ENCODE measurements at places on chromosomes 6 and 20. TPM values are rescaled to one million over a fixed set of nuclear protein-coding genes. Genes with fewer than 3 reads are reported as not detected.

DNA sequence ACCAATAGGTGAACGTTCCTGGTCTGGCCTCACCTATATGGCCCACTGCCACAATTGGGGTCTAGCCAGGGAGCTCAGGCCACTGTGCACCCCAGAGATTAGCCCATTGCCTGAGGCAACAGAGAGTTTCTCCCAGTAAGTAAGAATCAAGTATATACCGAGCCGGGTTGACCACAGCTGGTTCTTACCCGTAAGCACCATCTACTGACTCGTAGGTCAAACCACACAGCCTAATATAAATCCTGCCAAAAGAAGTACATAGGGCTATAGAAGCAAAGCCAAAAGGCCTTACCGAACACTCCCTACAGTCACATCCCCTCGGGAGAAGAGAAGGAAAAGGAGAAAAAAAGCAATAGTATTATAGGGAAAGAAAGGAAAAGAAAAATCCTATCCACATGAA lies 463.6 kb upstream of the GJE1 start:
- ATAC-seq: no peak

- no peak for ATAC-seq
These were observed 87.4 kb downstream of the ZHX3 start for GRCh38 chr20:41230136-41230535.

DNA sequence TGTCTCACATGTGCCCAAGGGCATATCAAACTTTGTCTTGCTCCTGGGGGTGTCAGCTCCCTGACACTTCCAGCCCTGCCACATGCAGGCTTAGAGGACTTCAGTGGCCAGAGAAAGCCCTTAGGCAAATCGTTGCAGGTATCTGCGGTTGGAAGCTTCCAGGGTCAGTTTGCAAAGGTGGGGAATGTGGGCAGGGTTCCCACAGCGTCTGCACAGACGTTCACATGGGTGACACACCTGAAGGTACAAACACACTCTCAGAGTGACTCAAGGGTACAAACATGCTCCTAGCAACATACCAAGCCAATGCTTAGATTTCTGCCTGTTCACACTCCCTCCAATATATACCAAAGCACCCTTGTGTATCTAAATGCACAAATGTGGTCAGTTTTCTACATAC lies 30.0 kb downstream of the VSTM2L start:
- no peak for ATAC-seq

DNA sequence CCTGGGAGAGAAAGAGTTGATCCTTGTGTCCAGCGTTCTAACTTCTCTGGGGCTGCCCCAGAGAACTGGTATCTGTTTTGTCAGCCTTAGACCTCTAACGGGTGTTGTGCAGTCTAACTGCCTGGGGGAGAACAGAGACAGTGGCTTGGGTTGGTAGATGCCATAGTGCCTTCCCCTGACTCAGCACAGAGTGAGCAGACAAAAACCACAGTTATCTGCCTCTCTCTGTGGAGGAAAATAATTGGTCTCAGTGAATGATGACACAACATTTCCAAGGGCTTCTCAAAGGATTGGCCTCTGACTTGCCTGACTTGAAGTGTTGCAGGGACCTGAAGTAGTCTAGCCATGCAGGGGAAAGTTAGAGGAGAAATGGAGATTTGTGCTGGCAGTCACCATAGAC lies 226.2 kb upstream of the MAN1A1 start:
- no peak for ATAC-seq

DNA sequence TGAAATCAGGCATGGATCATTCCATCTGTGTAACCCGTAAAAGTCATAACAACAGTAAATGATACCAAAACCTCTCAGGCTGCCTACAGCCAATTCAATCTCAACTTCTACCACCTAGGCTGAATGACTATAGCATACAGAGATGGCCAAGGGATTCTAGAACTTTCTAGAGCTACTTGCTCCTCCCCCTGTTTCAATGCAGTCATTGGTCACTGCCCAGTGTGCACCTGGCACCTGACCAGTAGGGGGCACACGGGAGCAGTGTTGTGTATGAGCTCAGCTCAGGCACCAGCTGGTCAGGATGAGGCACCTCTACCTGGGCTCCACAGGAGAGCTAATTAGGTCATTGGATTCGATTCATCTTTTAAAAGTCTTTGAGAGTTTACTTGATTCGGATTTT lies 86.2 kb downstream of the PLEKHG1 start:
- peak; percentile 97 for ATAC-seq

The ALDH5A1 gene
- 4.5 TPM for total RNA-seq

The CST1 gene
- total RNA-seq: not detected

The TGM2 gene
- total RNA-seq: 0.19 TPM

The UTRN gene
- 55.1 TPM for total RNA-seq
